Neuronal stem cell (in vitro differentiated cells): ENCODE measurements at places on chromosomes 7 and 10.

DNA sequence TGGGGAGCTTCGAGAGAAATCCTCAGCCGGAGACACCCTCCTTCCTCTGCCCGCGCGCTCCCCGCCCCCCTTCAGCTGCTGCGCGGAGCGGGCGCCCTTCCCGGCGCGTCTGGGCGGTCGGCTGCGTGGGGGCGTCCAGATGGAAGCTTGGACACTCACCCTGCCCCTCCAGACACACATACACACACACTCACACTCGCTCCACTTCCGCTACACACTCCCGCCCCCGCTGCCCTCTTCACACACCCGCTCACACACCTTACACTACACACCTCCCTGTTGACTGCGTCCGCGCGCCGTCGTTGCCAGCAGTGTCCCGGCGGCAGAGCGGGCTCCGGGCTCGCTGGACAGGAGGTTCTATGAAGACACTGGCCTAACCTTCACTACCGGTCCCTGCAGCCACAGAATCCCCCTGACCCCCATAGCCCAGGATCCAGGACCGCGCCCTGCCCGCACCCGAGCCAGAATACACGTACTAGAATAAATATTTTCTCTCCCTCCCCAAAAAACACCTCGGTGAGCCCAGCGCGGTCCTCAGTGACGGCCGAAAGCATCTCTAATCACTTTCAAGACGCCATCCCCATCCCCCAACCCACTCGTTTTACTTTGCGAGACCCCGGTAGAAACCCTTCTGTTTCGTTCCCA is 1.1 kb upstream of the EGR2 start:
- DNase-seq, result peak; percentile 27

DNA sequence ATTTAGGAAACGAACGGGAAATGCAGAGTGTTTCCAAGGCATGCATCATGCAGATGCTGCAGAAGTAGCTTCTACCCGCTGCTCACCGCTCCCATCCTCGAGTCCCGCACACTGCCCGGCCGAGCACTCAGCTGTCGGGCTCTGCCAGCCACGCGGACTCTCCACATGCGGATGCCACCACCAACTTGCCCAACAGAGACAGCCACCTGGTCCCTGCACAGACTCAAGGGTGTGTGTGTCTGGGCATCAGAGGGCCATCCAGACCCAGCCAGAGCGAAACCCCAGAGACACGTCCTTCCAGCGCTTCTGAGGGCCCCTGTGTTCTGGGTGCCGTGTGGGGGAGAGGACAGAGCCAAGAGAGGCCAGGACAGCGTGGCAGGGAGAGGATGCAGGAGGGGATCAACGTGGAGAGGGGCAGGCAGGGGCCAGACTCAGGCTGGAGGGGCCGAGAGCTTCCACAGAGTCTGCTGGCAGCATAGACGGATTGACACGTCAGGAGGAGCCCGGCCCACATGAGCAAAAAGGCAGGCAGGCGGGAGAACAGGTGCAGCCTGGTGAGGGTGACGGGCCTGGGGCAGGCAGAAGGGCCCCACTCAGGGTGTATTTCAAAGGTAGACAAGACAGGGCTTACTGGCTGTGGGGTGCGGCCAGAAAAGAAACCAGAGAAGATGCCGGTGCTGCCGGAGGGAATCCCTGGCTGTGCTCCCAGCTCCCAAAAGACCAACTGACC is 18.3 kb downstream of the GPER1 start:
- no peak for DNase-seq

DNA sequence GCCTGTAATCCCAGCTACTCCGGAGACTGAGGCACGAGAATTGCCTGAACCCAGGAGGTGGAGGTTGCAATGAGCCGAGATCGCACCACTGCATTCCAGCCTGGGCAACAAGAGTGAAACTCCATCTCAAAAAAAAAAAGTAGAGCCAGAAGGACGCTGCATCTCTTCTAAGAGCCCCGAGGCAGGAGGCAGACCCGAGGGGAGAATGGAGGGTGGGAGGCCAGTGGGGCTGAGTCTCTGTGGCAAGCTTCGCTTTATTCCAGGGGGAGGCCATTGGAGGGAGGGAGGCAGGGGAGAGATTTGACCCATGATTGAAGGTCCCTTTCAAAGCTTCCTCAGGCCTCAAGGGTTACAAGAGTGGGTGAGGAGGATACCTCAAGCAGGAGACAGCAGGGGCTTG is 18.7 kb downstream of the TTYH3 start:
- no peak for DNase-seq

DNA sequence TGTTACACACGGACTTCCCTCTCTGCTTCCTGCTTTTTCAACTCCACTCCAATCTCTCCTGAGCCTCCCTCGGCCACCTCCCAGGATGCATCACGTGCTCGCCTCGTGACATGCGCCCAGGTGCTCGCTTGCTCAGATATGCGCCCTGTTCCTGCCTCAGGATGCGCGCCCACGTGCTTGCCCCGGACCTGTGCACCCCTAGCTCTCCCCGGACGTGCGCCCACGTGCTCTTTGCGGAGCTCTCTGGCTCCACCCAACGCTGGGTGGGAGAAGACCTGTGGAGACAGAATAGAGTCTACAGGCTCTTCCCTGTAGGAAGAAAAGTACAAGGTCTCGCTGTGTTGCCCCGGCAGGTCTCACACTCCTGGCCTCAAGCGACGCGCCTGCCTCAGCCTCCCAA is 23.1 kb downstream of the PARD3 start:
- DNase-seq, result no peak

- peak; percentile 57 for DNase-seq
Measured at GRCh38 chr10:67763499-67764011, 67.6 kb upstream of the CTNNA3 start.

- peak; percentile 49 for DNase-seq
Measured at GRCh38 chr7:43454936-43455518, 127.9 kb upstream of the STK17A start.

GRCh38 chr7:132376361-132377013 is 199.8 kb downstream of the PLXNA4 start:
- no peak for DNase-seq

GRCh38 chr10:19468413-19468812 is 347.8 kb upstream of the PLXDC2 start:
- DNase-seq, result no peak

- no peak for DNase-seq
Measured at GRCh38 chr7:37927773-37928444, 7.5 kb downstream of the EPDR1 start.

DNA sequence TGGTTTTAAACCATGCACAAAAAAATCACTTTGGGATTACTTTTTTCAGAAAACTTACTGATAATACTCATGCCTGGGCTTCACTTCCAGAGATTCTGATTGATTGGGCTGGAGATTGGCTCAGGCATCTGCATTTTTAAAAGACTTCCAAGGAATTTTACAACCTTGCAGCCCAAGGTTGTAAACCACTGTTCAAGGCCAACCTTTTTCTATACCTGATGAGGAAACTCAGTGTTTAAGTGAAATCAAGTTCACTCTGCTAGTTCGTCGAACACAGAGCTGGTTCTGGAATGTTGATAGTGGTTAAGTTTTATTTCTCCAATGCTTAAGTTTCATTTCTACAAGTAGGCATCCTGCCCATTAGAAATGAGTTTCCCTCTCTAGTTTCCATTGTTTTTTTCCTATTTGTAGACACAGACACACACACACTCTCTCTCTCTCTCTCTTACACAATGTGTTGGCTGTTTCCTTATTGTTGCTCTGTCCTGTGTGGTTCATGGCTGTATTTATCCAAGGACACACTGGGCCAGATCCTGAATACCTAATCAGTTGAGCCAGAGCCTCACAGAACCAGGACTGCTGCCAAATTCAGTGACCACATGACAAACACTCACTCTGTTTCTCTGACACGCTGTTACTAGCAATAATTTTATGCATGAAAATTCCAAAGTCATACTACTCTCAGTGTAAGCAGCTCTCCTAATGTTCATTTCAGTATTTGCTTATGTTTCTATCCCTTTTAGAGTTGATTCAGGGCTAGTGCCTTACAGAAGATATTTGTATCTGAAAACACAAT is 3.7 kb upstream of the IFIT1B start:
- DNase-seq, result no peak

DNA sequence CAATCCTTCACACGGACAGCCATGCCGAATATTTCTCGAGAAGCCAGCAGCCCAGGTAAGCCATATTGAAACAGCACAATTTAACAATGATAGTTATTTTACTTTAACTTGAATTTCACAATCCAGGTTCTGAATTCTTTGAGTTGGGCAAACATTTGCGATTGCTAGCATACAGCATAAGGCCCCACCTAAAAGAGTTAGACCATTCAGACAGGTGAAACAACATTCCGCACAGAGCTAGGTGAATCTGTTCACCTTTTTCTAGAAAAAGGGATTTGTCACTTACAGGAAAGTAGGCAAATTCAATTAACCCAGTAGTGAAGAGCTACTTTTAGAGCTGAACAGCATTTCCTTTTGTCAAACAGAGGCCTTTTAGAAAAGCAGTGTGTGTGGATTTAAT is 45.3 kb downstream of the CREB3L2 start:
- DNase-seq, result no peak

DNA sequence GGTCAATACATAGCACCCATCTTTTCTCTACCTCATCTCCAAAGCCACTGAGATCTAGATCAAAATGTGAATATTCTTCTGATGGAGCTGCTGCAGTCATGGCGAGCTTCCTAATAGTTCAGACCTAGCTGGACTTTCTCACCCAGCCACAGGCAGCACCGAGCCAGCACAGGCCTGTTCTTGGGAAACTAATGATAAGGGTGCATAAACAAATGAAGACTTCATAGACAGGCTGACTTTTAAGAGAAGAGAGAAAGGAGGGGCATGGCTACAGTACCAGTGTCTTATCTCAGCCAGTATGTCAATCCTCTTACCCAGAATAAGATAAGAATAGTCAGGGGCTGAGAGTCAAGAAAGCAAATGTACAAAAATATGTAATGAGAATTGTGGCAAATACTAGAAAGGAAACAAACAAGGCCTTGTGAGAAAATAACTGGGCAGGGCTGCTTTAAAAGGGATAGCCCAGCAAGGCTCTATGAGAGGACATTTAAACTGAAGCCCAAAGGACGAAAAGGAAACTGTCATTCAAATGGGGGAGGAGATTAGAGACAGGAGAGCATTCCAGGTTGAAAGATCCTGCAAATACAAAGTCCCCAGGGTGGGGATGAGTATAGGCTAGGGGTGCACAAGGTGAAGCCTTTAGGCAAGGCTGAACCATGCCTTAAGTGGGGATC is 21.8 kb upstream of the CDK14 start:
- no peak for DNase-seq

GRCh38 chr7:154503962-154504550 is 451.9 kb downstream of the DPP6 start:
- peak; percentile 44 for DNase-seq

DNA sequence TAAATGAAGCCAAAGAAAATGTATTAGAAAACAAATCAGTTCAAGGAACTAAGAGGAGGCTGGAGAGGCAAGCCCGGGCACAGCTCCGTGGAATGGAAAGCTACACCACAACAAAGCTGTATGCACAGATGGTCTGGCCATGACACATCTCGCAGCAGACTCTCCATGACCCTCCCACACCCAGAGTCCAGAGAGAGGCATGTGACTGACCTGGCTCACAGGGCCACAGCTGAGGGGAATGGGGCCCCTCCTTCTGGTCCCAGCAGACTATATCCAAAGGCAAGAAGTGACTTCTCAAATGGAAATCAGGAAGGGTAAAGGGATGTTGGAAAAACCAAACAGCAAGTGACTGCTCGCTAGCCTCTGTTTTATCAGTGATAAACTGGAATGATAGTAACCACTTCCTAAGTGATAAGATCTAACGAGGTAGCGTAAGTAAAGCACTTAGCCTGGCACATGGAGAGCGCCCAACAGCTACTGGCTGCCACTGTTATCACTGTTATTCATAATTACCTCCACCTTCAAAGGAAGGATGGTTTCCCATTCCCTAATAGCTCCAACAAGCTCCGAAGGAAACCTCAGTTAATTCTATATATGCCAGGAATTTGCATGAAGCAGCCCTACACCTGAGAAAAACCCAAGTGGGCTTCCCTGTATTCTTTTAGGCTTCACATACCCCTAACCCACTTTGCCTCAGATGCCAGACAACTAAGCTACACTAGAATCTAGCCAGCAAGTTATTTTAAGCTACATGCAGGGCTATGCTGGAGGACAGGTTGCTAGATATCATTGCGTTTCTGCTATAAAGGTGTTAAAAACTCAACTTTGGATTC is 8.4 kb downstream of the OSBPL3 start:
- DNase-seq, result no peak

- no peak for DNase-seq
Measured at GRCh38 chr10:23331567-23332301, 12.9 kb downstream of the C10orf67 start.

- DNase-seq, result no peak
Measured at GRCh38 chr7:94621120-94621519, 34.8 kb downstream of the SGCE start.
